ENCODE measurements at places on chromosomes 11 and 22.

DNA sequence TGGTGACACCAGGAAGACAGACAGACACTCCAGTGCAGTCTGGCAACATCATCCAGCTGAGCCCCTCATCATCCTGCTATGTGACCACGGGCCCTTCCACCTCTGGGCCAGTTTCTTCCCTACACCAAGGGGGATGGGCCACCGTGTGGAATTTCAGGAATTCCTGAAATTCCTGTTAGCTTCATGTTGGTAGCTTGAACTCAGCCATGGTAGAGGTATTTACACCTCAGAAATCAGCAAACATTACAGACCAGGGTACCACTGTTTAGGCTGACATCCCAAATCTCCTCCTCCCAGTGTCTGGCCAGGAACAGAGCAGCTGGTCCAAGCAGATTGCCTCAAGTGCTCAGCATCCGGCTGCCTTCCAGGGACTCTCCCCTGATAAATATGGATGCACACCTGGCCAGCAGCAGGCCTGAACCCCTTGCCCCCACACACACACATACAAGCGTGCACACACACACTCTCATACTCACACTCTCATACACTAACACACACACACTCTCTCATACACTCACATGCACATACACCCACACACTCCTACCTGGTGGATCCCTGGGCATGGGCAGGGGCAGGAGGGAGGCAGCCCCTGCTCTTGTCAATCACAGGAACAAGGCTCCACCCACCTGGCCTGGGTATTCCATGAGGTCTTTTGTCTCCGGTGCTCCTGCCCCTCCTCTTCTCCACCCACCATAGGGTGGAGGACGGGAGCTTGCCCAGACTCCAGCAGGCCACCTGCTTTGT lies 85.2 kb downstream of the BUD13 start:
- no peak for DNase-seq

DNA sequence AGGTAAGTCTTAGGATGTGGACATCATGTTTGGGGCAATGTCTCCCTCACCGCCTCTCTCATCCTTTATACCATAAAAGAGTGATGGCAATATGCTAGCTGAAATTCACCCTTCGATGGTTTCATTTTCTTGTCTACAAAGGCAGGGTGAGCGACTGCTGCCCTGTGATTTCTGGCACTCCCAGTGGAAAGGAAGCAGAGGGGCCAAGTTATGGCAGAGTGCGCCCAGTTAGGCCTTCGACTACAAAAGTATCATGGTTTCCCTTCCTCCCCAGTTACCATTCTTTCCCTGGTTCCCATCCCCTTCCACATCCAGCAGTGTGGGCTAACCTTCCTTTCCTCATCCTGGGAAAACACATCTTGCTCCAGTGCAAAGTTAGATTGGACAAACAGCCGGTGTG lies 43.8 kb downstream of the SNX19 start:
- DNase-seq, result no peak

DNA sequence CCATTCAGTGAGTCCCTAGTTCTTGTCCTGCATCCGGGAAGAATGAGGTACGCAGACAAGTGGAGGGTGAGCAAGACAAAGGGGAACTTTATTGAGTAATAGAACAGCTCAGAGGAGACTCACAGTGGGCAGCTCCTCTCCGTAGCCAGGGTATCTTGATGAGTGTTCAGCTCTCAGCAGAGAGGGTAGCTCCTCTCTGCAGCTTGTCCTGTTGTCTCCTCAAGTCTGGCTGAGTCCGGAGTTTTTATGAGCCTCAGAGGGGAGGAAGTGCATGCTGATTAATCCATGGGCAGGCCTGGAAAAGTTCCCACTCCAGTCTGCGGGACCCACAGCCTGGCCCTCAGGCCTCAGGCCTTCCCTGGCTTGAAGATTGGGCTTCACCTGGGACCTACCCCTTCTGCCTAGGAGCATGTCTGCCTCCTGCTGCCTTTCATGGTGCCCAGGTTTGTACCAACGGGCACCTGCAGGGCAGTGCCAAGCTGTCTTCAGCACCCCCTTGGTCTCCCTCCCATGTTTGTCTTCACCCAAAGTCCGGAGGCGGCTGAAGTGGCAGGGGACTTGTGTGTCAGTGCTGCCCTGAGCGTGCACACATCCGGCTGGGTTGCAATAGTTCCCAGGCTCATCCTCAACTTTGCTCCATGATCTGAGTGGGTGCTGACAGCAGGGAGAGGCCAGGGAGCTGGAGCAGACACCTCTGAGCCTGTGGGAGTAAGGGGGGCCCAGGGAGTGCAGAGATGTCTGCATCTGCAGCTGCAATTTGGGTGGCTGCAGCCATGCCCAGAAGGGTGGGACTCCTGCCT lies 134.2 kb downstream of the LDLRAD3 start:
- no peak for DNase-seq

- no peak for DNase-seq
Observed at GRCh38 chr11:19018901-19019300, 41.6 kb downstream of the MRGPRX2 start.

GRCh38 chr11:91869686-91870085 lies 354.9 kb upstream of the FAT3 start:
- DNase-seq, result no peak

DNA sequence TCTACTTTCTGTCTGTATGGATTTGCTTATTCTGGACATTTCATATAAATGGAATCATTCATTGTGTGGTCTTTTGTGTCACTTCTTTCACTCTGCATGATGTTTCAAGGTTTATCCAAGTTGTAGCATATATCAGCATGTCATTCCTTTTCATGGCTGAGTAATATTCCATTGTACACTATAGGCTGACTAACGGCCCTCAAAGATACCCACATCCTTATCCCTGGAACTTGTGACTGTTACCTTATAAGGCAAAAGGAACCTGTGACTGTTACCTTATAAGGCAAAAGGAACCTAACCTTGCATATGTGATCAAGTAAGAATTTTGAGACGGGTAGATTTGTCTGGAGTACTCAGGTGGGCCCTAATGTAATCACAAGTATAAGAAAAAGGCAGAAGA lies 111.8 kb downstream of the CSNK2A3 start:
- DNase-seq, result no peak

DNA sequence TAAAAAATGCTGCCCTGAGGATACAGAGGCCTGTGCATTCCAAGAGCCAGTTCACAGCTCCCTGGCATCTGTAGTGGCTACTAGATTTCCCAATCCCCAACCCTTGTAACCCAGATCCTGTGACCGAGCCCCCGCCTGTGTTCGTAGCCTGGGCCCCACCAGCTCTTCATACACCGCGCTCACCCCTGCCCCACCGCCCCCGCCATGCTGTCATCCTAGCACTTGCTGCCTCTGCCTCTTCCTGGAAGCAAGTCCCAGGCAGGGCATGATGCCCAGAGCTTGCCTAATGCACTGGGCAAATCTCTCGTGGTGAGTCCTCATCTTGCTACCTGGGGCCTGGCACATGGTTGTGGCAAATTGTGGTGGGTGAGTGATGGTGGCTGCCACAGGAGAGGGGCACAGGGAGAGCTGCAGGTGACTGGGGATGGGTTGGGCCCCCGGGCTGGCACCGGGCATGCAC lies 7.1 kb downstream of the MGAT3 start:
- DNase-seq, result no peak

All from stimulated activated effector memory CD8-positive, alpha-beta T cell treated with anti-CD3 and anti-CD28 coated beads, Interleukin-12 subunit alpha, Interleukin-12 subunit beta, amount 100 ng/mL, for 72 hours (primary cell).